Stimulated activated CD4-positive, alpha-beta T cell treated with anti-CD3 and anti-CD28 coated beads, Interleukin-1b, Interleukin-23, amount 100 ng/mL, for 1 hour (primary cell): ENCODE measurements at places on chromosomes 2 and 18.

DNA sequence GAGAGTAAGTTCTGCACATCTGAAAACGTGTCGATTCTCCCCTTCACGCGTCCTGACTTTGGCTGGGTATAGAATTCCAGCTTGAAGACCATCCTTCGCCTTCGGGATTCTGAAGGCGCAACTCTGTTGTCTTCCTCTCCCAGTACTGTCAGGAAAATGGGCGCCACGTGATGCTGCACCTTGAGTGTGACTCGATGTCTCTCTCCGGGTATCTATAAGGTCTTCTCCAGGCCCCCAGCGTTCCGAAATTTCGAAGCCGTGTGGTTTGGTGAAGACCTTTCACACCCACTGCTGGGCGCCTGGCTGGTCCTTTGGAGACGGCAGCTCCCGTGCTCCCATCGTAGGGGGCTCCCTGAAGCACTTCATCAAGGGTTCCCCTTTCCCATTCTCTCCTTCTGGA lies 203.7 kb downstream of the HDAC4 start:
- no peak for DNase-seq

DNA sequence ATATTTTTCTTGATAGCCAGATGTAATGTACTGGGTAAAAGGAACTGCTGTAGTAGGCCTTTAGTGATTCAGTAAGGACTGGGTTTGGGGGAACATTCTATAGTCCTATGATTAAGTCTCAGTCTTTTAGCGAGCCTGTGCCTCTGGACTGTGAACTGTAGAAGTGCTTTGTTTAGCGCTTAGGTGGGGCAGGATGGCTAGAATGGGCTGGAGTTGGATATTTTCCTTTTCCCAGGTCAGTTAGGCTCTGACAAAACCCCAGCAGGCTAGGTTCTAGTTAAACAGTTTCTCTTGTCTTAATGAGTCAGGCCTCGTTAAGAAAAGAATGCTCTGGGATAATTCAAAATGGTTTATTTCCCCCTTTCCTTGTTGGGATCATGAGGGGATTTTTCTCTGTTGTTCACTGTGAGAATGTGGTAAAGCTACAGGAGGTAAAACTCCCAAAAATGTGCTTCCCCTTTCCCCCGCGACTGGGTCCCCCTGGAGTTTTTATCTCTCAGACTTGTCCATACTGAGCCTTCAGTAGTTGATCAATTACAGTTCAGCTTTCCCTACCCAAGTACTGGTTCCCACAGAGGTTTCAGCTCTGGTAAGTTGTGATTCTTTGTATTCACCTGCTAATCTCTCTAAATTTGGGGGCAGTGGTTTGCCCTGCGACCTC lies 31.5 kb downstream of the EHBP1 start:
- DNase-seq = no peak

GRCh38 chr2:112644933-112645309 lies 818 bp upstream of the SLC20A1 start:
- peak; percentile 8 for DNase-seq

DNA sequence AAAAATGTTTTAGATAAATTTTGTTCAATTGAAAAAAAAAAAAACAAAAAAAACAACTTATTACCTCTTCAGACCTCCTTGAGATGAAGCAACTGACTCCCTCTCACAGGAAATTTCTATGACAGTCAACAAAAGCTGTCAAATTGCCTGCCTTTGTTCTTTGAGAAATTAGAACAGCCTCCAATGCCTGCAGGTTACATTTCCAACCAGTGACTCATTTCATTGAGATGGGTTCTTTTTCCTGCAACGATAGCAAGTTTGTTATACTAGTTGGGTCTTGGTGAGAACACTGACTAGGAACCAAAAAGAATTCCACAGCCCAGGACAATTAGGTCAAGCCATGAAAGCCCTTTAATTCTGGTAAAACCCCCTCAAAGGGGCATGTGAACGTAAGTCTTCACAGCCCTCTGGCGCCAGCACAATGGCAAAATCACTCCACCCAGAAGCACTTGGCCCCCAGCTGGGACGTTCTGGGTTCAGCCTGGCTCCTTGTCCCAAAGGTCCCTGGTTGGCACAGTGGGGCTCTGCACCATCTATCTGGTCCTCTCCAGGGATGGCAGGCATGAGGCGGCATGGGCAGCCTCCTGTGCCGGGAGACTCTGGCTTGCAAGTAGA lies 87.0 kb downstream of the SPP2 start:
- DNase-seq = no peak

DNA sequence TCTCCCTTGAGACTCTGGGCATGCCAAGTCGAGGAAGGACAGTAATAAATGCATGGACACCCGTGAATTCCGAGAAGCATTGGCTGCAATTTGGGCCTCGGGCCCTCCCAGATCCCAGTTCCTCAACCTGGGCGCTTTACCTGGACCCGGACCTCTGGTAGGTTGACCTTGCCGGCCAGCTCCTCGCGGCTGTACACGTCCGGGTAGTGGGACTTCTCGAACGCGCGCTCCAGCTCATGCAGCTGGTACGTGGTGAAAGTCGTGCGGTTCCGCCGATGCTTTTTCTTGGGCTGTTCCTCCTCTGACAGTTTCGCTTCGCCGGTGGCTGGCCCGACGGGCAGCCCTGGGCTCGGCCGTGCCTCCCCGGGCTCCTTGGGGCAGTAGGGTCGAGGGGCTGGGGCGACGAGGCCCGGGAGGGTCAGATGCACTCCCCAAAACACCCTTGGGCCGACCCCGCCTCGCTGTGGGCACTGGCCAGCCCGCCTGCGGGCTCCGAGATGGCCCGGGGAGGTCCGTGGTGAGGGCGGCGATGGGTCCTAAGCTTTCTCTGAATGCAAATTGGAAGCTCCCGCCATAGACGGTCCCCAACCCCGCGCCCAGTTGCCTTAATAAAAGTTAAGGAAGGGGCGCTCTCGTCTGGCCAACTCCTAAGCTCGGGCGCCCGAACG lies 899 bp downstream of the RAX start:
- no peak for DNase-seq
